ENCODE measurements at places on chromosomes 16 and 17.
A peak's percentile ranks its signal among the peaks of the same experiment; 100 is the strongest.

GRCh38 chr17:10748531-10749181 lies 18.8 kb upstream of the TMEM220 start:
- DNase-seq, result no peak

DNA sequence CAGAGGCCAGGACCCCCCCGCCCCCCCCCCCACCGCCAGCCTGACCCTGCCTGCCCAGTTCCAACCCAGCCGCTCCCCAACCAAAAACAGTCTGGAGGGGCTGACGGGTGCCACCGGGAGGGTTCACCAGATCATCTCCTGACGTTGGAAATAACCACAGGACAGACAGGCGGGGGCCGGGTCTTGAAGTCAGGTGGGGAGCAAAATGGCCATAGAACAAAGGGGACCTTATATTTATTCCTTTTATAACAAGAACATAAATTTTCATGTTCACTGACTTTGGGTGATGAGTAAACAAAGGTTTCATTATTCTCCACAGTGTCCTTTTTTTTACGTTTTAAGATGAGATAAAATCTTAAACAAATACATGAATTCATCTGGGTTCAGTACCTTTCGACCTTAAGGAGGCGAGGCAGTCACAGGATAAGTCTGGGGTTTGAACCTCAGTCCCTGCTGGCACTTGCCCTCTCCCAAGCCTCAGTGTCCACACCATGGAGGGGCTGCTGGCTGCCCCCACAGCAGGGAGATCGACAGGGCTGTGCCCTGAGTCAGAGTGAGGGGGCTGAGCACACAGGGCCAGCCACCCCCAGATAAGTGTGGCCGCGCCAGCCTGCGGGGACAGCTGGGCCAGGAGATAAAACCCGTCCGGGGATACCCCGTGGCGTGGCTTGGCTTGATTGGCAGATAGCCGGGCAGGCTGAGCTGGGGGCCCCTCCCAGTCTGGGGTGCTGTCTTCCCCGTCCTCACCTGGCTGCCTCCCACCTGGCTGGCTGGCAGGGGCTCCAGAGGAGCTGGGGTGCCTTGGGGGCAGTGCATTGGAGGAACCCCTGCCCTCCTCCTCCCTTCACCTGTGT lies 15.0 kb downstream of the SLC7A5 start:
- DNase-seq, result no peak

- DNase-seq, result no peak
Measured at GRCh38 chr17:76841776-76842405, 26.3 kb upstream of the MGAT5B start.

DNA sequence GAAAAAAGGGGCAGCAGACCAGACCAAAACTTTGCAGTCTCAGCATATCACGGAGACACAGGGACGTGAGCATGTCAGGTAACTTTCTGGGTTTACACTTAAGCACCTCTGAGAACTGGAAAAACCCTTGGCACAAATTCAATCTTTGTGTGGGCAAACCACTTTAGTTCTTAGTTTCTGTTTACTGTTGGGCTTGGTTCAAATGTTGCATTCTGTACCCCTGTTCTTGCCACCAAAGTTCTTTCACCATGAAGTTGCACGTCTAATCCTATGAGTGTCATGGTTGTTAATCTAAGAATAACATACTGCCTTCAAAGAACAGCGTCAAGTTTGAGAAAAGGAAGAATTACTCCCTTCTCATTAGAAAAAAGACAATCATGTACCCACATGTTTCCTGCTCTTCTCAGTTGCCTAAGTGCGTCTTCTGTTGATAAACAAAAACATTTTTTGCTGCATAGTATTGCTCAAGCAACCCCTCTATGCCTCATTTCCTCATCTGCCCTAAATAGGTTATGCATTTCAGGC lies 11.6 kb downstream of the KRT33A start:
- peak; percentile 83 for DNase-seq

GRCh38 chr16:85640254-85640558 lies 27.1 kb downstream of the GSE1 start:
- DNase-seq, result no peak
